ENCODE measurements at places on chromosomes 16 and 17.

- DNase-seq, result no peak
These were observed 13.7 kb downstream of the CLCN7 start for GRCh38 chr16:1461146-1461545.

DNA sequence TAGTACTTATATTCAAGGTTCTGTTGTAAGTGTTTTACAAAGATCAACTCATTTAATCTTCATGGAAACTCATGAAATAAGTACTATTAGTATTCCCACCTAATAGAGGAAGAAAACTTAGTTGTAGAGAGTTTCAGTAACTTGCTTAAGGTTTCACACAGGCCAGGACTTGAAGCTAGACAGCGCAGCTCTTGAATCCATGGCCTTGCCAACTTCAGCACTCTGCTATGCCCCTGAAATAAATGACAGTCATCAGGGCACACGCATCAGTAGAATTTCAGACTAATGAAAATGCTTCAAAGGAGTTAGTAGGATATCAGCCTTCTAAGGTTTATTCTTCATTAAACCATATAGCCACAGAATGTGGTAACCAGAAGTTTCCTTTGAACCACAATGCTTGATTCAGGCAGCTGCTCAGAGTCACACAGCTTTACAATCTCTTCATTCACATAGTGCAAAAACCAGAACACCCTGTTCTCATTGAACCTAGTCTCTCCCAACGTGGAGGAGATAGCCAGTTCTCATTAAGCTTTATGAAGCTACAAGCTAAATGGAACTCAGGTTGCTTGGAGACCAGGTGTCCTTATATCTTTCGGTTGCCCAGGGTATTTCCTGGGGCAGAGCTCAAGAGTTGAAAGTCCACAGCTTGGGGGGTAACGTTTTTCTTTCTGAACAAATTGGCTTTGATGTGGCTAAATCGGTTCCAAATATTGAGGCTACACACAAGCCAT lies 39.7 kb downstream of the KCNJ2 start:
- no peak for DNase-seq

DNA sequence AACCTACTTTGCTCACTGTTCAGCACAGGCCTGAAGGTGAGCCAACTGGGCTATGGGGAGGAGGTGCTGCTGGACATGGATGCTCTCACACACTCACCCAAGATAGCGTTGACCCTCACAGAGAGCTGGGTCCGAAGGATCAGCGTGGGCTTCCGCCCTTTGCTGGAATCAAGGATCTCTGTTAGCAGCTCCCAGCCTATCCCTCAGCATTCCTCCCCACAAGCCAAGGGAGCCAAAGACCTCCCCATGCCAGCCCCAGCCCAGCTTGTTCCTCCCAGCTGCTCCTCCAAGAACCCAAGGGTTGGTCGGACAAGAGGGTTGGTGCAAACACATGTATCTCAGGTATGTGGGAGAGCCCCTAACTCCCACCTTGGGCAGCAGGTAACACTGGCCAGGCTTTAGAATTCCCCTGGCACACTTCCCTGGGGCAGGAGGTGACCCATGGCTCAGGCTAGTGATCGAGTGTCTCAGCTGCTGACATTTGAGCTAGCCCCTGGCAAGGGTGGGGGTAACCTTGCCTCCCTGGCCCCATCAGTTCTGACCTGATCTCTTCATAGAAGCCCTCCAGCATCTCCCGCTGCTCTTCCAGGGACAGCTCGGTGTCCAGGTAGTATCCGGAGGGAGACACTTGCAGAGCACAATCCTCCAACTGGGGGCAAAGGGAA lies 8.3 kb downstream of the FHOD1 start:
- DNase-seq, result no peak

GRCh38 chr16:84617041-84617790 lies 662 bp downstream of the COTL1 start:
- no peak for DNase-seq

DNA sequence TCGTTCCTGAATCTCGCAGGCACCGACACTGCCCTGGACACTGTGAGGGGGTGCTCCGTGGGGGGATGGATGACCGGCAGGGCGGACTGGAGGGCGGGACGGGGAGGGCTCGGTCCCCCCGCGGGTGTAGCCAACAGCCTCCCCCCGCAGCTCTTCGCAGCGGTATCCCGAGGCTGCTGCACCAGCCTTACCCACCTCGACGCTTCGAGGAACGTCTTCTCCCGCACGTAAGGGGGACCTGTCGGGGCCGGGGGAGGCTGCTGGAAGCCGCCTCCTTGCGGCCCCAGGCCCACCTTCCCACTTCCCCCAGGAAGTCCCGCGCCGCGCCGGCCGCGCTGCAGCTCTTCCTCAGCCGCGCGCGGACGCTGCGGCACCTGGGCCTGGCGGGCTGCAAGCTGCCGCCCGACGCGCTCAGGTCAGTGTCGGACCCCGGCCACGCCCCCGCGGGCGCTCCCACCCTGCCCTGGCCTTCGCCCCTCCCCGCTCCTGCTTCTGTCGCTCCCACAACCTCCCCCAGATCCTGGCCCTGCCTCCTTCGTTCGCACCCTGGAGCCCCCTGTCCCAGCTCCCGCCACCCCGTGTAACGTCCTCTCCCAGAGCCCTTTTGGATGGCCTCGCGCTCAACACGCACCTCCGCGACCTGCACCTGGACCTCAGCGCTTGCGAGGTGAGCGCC lies 3.3 kb downstream of the CARMIL2 start:
- no peak for DNase-seq

- DNase-seq, result no peak
These were observed 2.7 kb upstream of the WFDC1 start for GRCh38 chr16:84292011-84292410.

DNA sequence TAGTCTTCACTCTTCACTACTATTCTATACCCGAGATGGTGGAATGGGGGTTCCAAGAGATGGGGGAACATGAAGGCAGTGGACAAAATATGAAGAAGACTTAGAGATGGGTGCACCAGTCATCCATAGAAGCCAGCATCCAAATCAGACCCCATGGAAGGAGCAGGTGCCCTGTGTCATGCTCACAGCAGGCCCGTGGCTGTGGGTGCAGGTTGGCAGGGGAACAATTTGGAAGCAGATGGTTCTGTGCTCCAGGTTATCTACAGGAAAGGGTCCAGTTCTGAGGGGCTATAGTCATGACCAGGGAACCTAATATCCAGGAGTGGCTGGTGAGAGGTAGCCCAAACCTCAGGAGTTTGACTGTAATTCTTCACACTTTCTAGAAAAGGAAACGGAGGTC lies 9.6 kb upstream of the LPCAT2 start:
- no peak for DNase-seq

GRCh38 chr17:71029246-71029645 lies 859.9 kb downstream of the KCNJ2 start:
- DNase-seq, result no peak

DNA sequence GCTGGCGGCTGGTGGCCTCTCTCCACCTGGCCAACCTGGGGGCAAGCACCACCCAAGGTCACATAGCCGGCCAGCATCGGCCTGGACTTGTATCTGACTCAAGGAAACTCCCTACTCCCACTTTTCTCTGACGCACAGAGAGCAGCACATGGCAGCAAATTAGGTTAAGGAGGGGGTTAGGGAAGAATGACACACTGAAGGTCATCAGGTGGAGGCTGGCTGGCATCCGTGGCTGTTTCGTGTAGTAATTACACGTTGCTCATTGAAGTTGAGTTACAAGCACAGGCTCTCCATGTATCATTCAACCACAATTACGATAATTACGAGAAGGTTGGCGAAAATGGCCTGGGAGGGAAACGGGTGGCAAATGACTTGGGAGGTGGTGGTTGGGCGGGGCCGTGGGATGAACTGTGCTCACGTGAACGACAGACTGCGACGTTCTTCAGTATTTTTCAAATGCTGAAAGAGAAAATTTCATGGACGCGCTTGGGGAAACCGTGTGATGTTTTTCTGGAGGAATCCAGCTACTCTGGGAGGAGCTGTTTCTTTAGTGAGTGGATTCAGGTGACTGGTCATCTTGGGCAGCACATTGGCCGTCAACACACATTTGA lies 4.0 kb upstream of the METRNL start:
- no peak for DNase-seq

GRCh38 chr16:23202166-23202565 lies 19.6 kb downstream of the SCNN1G start:
- DNase-seq, result no peak

DNA sequence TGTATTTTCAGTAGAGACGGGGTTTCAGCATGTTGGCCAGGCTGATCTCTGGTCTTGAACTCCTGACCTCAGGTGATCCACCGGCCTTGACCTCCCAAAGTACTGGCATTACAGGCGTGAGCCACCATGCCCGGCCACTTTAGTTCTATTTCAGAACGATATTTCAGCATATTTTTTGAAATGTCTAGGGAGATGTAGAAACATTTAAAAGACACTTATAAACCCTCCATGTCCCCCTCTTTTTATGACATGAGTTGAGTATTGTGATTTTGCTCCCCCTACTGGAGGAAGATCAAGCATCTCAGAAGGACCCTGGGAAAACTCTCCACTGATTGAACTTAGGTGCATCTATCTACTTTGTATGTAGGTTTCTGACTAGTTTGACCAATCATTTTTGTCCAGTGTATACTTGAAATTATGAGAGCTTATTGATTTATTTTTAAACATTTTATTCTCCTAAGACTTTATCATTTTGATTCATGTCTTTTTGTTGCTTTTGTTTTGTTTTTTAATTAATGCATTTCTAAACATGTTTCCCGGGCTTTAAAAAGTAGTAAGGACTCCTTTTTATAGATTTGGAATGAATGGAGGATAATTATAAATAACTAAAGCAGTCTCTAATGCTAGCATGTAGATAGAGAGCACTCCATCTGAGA lies 105.1 kb downstream of the CHD9 start:
- DNase-seq, result no peak
